Dorsolateral prefrontal cortex (tissue), 122 donors: ENCODE measurements at places on chromosomes 3 and 15.

GRCh38 chr3:47420511-47421484, 40.0 kb downstream of the PTPN23 start:
- DNase-seq = peak; percentile 87

DNA sequence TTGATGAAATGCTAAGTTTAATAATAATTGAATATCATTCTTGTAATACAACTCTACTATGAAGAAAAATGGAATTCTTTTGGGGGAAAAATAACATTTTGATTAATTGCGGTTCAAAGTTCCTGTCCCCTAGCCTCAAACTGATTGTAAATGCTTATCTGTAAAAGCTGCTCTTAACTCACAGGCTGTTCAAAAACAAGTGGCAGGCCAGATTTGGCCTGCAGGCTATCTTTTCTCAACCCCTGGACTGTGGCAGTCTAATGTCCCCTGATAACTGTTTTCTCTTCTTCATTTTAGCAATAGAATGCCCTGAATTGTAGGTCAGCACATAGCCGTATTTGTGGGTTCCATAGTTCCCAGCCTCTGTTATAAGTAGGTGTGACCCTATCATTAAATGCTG, 23.5 kb upstream of the SAMMSON start:
- DNase-seq = no peak

- no peak for DNase-seq
Measured at GRCh38 chr3:153979418-153980251, 141.6 kb upstream of the ARHGEF26 start.

DNA sequence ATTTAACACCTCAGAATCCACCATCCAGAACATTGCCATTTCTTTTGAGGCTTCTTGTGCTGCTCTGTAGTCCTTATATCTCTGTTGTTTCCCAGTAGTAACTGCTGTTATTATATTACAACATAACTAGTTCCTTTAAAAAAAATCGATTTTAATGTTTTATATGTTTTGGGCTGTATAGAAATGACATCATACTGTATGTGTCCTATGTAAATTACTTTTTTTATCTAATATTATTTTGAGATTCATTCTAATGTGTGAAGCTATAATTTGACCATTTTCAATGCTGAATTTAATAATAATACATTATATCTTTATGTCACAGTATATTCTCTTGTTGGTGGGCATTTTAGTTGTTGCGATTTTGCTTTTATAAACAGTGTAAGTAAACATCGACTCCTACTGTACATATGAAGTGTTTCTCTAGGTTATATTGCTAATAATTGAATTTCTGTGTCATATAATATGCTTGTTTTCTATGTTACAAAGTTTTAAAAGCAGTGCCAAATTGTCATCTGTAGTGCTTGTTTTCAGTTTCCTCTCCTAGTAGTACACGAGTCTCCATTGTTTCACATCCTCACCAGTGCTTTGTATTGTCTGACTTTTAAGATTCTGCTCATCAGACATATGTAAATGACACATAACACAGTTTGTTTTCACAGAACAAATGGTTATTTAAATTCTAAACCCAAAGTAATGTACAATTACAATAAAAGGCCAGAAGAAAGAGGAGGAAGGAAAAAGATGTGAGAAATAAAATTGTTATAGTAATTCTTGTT, 172.0 kb upstream of the LRRFIP2 start:
- DNase-seq = no peak

DNA sequence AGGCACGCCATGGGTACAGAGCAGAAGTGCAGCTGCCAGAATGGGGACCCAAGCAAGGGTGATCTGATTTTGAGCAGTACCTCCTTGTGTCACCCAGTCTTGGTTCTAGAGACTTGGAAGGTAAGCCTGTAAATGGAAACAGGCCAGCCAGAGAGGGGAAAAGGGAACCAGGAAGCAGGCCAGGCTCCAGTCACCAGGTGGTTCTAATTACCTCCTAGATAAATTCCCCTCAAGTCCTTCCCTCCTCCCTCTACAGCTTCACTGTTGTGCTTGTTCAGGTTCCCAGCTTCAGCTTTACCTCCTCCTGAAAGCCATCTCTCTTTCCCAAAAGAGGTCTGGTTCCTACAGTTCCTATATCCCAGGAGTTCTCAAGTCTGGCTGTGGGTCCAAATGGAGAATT, 58.8 kb upstream of the SLC7A14 start:
- no peak for DNase-seq
